Astrocyte of the cerebellum (primary cell): ENCODE measurements at places on chromosomes 13 and 19.

DNA sequence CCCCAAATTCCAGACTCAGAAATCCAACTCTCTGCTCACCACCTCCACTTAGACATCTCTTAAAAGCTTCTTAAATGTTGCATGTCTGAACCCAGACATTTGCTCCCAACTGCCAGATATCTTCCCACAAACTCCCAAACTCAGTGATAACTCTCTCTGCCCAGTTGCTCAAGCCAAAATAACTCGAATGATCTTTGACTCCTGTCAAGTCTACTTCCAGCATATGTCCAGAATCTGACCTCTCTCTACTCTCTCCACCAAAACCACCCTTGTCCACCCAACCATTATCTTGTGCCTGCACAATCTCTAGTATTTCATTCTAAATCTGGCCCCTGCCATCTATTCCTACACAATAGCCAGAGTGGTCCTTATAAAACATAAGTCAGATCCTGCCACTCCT lies 99.3 kb downstream of the FGF14 start:
- DNase-seq: no peak

GRCh38 chr13:110264685-110265275 lies 42.2 kb downstream of the COL4A1 start:
- DNase-seq: no peak

DNA sequence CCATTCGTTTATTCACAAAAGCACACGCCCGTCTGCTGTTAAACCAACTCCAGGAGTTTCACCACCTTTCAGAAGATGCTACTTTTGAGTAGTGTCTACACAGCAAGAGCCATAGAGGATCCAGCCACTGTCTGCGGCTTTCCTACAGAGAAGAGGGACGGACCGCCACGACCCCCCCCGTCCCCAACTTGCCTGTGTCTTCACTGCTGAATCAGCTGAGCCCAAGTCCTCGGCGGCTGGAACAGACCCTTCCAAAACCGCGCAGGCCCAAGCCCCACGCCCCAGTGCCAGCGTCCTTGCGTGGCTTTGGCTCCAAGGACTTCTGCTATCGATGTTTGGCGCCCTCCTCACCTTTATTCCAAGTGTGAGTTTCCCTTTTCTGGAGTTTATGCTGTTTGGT lies 65.1 kb downstream of the SPACA7 start:
- no peak for DNase-seq

DNA sequence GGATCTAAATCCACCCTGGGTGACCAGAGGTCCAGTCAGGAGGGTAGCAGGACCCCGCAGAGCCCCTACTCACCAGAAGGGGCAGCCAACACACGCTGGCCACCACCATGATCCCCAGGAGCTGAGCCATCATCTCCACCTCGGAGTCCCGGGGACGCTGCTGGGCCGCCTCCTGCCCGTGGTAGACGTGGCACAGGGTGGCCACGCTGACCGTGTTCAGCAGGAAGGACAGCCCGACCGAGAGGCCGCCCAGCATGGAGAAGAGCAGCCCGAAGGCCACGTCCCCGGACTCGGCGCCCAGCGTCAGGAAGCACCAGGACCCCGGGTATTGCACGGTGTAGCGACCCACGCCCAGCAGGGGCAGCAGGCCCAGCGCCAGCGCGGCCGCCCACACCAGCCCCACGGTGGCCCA lies 6.9 kb downstream of the TBXA2R start:
- DNase-seq: no peak

- peak; percentile 4 for DNase-seq
Observed at GRCh38 chr19:51097166-51097738, 11.0 kb downstream of the CTU1 start.

DNA sequence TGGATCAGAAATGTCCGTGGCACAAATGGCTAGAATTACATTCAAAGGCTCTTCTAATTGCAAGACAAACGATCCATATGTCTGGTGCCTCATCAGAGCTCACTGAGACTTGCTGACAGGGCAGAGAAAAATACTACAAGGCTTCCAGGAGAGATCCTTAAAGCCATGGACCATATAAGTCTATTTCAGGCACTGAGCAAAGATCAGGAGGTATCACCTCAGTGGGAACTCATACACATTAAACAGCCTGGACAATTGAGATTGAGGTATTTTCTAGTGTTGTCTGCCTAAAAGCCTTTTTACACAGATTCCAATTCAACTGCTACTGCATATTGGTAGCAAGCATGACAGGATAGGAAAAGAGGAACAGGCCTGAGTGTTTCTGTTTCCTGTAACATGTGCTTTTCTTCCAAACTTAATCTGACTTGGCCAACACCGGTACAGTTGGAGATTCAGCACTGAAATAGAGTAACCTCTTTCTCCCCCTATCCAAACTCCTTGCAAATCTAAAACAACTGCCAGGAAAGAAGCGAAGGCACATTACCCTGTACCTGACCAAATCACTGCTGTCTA lies 65.9 kb downstream of the SERP2 start:
- no peak for DNase-seq

- DNase-seq: no peak
Observed at GRCh38 chr19:2474232-2475017, 1.5 kb upstream of the GADD45B start.

DNA sequence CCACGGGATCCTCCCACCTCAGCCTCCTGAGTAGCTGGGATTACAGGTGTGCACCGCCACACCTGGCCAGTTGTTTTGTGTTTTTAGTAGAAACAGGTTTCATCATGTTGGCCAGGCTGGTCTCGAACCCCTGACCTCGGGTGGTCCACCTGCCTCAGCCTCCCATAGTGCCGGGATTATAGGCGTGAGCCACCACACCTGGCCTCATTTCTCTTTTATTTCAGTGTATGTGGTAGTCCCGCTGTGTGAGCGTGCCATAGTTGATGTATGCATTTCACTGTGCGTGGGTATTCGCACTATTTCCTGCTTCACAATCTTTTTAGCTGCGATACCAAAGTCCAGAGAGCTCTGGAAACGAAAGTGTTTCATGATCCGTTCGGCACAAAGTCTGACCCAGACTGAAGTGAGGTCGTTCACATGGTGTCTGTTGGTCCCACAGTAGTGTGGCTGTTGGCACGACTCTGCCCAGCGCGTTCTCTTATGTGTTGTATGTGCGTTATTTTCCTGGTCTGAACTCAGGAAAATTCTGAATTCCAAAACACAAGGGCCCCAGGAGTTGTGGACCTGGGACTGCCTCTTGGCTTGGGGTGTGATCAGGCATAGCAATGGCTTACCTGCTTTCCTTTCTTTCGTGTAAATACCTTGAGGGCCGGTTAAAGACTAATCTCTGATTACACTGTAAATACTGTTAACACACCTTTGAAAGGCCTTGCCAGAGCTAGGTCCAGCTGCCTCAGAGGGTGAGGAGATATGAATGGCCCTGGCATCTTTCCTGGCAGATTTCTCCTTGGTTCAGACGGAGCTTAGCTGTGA lies 8.6 kb downstream of the EPN1 start:
- no peak for DNase-seq

GRCh38 chr13:44373601-44374347 lies at the start of gene SERP2:
Gene SERP2 (plus strand): TSS chr13:44373824. CDS start chr13:44374026, 202 bp downstream.
- DNase-seq: no peak

DNA sequence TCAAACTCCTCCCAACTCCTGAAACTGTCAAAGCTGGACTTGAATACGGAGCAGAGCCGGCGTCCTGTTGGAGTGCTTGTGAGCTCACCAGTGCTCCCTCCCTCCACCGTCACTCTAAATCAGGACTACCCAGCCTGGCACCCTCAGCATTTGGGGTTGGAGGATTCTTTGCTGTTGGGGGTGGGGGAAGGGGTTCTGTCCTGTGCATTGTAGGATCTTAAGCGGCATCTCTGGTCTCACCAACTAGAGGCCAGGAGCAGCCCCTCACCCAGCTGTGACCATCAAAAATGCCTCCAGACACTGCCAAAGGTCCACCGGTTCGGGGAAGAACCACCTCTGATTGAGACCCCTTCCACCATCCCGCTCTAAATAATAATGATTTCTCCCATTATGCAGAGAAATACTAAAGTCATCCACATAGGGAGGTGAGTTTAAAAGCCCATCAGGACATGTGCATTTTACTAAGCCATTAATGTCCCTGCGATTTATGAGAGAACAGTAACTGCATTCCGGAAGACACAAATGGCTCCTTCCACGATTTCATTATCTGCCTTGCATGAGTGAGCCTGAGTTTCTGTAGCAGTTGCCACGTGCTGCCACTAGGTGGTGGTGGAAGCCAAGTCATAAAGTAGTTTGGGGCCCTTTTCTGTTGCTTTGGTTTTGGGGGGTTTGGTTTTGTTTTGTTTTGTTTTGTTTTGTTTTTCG lies 16.1 kb upstream of the USP29 start:
- peak; percentile 0 for DNase-seq

DNA sequence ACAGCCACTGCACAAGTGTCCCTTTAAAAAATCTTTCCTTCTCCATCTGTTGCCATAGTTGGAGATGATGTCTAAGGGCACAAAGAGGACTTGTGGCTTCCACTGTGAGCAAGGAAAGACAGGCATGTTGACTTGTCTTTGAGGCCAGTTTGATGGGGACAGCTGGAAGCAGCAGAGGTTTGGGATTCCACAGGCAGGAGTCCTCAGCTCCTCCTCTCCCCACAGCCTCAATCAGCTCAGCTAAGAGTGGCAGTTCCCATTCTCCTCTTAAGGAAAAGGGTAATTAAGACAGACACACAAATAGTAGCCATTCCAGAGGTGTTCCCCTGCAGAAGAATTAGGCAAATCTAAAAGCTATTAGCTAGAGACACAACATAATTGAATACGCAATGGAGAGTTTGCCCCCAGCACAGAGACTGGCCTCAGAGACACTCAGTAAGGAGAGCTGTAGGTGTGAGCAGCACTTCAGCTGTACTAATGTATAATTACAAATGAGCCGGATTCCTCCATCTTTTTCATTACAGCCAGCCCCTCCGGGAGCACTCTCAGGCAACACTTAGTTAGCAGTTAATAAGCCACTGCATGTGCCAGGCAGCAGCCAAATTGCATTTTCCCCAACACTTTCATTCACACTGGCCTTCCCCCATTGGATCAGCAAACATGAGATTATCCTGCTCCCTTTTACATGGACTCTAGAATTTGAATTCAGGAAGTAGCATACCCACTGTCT lies 434.0 kb downstream of the FOXO1 start:
- no peak for DNase-seq

- no peak for DNase-seq
Observed at GRCh38 chr19:30111021-30111855, 169.2 kb downstream of the URI1 start.

- no peak for DNase-seq
Observed at GRCh38 chr13:52936806-52937205, 88.4 kb upstream of the PCDH8 start.

DNA sequence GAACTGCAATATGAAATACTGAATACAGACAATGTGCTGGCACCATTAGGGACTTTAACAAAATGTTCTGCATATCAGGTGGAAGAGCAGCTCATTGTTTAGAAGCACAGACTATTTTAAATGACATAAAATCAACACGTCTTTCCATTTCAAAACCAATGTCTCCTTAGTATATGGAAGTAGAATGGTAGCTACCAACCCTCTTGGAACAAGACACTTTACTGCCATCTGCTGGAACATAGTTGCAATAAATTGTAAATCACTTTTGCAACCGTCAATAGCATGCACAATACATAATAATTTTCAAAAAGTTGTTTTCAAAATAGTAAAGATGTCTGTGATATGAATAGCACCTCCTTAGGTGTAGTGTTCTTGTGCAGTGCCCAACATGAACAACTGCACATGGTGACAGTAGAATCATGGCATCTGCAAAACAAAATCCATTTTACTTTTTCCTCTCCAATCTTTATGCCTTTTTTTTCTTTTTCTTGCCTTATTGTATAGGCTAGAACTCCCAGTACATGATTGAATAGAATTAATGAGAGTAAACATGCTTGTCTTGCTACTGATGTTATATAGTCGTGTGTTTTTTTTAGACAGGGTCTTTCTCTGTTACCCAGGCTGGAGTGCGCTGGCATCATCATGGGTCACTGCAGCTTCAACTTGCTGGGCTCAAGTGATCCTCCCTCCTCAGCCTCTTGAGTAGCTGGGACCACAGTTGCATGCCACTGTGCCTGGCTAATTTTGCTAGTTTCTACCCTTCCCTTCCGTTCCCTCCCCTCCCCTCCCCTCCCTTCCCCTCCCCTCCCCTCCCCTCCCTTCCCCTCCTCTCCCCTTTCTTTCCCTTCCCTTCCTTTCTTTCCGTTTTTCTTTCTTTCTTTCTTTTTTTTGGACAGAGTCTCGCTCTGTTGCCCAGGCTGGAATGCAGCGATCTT lies 7.8 kb upstream of the LYPD5 start:
- peak; percentile 40 for DNase-seq

GRCh38 chr19:2249880-2250765 lies 1.0 kb downstream of the AMH start:
- no peak for DNase-seq

- no peak for DNase-seq
Observed at GRCh38 chr13:68185444-68186141, 955.5 kb upstream of the PCDH9 start.

DNA sequence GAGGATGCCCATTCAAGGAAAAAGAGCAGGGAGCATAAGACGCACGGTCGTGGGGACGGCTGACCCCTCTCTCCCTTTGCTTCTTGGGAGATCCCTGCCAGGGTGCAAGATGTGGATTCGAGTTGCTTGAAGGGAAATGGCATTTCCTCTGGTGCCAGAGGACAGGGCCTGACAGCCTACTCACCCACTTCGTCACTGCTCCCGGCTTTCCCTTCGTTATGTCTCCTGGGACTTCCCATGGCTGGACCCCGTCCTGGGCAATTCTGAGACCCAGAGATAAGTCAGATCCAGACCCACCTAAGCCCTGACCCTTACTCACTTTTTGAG lies 1.2 kb downstream of the TBC1D17 start:
- no peak for DNase-seq

GRCh38 chr13:49811527-49811908 lies 19.0 kb upstream of the KPNA3 start:
- DNase-seq: no peak

DNA sequence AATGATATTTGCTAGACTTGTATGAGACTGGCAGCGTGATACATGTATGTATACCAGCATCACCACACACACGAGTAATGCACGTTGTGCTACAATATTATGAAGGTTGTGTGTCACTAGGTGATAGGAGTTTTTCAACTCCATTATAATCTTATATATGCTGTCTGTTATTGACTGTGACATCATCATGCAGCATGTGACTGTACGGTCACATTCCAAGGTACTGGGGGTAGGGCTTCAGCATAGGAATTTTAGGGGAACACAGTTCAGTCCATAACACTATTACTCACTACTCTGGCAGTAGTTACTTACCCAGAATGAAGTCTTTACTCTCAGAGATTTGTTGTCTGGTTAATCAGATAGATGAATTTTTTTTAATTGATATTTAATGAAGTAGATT lies 91.1 kb downstream of the CDK8 start:
- no peak for DNase-seq

- no peak for DNase-seq
Observed at GRCh38 chr13:112658808-112659207, 31.0 kb upstream of the ATP11A start.
